ENCODE measurements at places on chromosomes 11 and 22.
A peak's percentile ranks its signal among the peaks of the same experiment; 100 is the strongest.

DNA sequence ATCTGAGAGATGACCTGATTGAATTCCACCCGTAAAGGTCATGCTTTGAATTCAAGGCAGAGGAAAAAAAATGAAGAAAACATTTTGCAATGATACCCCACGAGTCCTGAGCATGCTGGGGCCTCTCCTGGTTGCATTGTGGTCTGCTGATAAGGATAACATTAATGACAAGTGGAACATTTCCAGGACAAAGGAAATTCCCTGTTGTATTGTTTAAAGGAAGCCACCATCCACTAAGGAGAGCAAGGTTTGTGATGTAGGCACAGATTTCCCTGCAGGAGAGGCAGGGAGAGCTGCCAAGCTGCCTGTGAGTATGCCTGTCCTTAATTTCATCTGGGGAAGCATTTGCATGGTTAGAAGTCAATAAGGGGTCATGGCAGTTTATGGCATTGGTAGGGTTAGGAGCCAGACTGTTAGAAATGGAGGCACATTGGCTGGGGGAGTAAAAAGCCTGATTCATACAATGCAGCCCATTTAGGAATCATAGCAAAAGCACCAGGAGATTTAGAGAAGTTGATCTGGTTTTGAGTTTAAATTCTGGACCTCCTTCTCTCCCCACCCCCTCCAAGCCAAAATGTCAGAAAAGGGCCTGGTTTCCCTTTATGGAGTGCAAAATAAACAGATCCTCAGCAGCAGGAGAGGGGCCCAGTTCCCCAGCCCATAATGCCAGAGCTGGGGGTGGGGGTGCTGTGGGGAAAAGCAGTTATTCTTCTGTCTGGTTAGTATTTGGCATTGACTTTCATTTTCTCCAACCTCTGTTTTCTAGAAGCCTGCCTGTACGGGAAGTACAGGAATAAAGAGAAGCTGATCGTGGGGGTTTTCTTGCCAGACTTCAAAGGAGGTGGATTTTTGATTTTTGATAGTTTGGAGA, 22.1 kb downstream of the FLI1 start:
- no peak for DNase-seq

DNA sequence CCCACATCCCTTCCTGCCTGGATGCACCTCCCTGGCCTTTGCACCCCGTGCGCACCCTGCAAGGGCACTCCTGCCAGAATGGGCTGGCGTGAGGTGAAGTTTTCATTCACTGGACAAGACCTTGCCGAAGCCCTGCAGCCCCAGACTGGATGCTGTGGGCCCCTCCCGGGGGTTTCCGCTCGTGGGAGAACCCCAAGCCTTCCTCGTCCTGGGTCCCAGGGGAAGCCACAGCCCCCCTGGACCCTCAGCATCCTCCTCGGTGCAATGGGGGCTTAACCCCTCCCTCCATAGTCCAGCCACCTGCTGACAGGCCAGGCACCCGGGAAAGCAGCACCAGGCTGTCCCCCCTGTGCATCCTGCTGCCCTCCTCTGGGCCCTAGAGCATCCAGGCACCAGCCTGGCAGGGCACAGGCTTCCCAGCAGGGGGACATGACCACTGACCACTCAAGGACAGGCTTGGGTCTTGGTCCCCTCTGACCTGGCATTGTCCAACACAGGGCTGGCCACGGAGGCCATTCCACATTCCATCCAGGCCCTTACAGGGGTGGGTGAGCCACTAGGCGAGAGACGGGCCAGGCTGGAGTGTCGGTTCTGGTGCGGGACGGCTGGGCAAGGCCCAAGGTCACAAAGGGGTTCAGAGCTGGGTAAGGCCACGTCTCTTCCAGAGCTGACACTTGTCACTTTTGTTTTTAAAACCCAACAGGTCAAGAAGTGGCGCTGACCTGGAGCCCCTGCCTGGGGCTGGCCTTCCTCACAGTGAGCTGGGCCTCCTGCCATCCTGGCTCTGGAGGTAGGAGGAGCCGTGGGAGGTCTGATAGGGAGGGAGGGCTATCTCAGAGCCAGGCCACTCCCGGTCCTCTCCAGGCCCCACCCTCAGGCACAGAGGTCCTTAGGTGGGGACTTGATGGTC, 41.5 kb upstream of the PPARA start:
- no peak for DNase-seq

GRCh38 chr11:108592591-108593213, 866 bp downstream of the EXPH5 start:
- DNase-seq, result peak; percentile 20

DNA sequence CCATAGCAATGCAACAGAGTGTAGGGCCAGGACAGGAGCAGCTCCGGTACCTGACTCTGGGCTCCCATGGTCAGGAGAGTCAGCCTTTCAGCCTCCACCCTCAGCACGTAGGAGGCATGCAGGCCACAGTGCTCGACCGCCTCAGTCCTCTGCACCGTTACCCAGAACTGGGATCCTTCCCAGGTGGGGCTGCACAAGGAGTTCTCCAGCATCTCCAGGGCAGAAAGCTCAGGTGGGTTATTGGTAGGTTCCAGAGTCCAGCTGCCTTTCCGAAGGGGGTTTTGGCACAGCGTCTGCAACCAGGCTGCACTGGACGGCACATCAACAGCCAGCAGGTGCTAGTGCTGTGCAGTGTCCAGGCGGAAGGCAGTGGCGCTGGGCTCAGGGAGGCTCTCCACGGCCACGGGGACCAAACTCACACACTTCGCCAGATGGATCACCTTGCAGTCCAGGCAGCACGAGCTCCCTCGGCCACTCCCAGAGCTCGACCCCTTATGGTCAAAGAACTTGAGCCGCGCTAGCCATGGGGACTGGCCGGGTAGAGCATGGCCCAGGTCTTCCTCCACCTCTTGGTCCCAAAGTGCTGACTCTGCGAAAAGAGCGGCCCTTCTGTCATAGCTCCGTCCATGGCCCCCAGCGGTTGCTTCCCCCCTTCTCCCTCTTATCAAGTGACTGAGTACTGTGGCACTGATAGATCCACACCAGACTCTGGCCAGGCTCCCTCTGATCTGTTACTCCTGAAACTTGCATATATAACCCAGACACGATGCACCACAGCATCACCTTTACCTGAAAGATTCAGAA, 6.9 kb upstream of the PHOX2A start:
- no peak for DNase-seq

GRCh38 chr11:63882555-63883242, 34.3 kb downstream of the RCOR2 start:
- no peak for DNase-seq

DNA sequence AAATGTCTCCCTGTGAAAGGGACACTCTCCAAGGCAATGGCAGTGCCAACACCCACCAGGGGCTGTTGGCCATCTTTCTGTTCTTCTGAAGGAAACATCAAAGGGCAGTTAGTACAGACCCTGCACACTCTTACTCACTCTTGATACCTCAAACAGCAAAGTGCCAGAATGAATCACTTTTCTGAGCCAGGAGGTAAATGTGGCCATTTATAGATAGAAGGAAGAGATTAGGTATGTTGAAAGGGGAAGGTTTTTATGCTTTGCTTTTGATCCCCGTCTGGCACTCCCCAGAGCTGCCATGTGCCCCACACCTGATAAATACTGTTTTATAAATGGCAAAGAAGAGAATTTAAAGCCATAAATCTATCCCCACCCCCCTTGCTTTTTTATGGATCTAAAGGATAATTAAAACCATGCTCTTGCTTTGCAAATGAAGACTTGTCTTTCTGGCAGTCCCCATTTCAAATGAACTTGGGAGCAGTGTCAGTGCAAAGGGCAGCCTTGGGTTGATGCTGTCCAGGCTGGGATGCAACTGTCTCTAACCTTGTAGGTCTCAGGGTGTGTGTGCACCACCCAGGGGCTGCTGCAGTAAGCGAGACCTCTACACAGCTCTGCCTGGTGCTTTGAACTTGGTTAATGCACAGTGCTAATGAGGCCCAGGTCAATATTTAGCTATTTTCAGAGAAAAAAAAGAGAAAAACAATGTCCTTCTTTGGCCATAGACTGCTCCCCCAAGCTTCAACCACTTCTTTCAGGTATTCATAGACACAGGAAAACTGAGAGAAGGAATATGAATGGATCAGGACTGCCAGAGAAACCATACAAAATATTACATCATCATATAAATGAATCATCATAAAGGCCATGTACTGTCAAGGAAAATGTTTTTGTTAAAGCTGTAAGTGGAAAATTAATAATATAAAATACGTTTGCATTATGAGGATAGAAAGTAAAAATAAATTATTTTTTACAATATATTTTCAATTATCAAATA, 207.5 kb downstream of the ETS1 start:
- peak; percentile 20 for DNase-seq

- no peak for DNase-seq
These were observed 31.7 kb upstream of the SHISAL1 start for GRCh38 chr22:44344407-44344806.

- no peak for DNase-seq
These were observed 37.1 kb downstream of the BCR start for GRCh38 chr22:23217171-23218052.

GRCh38 chr11:114559425-114560310, at the start of gene NXPE1:
Gene NXPE1 (minus strand): TSS chr11:114559881. CDS start chr11:114551201, 8,680 bp downstream.
- no peak for DNase-seq

- DNase-seq, result no peak
These were observed 36.2 kb upstream of the PAK1 start for GRCh38 chr11:77510095-77510494.

DNA sequence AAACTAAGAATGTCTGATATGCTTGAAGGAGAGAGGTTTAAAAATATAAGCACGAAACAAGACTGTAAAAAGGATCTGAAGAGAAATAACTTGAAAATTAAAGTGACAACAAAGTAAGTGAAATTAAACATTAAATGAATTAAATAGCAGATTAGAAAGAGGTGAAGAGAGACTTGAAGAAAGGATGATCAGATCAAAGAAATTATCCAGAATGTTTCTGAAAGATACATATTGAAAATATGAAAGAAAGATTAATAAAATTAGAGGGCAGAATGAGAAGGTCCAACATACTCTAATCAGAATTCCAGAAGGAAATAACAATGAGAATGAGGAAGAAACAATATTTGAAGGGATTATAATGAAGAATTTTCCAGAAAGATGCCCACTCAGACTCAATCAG, 151.1 kb downstream of the FAM76B start:
- DNase-seq, result no peak

DNA sequence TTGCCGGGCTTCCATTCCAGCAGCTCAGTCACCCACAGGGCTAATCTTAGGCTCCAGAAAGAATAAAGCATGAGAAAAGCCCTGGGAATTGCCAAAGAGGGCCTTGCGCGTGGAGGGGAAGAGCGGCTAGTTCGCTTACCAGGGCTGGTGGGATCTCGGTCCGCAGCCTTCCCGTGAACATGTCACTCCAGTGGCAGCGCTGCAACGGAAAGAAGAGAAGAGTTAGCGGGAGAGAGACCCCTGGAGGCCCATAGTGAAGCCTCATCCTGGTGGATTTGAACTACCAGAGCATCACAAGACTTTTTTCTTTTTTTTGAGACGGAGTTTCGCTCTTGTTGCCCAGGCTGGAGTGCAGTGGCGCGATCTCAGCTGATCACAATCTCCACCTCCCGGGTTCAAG, 18.0 kb downstream of the RANGAP1 start:
- no peak for DNase-seq

- no peak for DNase-seq
These were observed 2.0 kb downstream of the OR52W1 start for GRCh38 chr11:6200975-6201374.

- no peak for DNase-seq
These were observed 113.7 kb downstream of the PTPRJ start for GRCh38 chr11:48093795-48094642.

DNA sequence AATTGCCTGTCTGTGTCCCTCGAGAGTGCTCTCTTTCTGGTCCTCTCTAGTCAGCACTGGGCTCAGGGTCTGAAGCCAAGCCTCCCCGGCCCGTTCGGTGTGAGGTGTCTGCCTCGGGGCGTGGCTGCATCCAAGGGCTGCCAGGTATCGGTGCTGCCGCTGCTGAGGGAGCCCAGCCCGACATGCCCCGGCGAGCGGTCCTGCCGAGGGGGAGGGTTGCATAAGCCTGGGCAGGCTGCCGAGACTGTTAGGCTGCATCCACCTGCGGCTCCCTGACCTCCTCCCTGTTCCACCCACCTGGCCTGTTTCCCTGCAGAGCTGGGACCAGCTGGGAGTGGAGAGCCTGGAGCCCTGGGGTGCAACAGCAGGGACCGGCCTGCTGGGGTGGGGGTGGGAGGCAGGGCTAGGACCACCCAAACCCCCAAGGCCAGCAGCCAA, 6.3 kb downstream of the OVOL1 start:
- DNase-seq, result no peak

- no peak for DNase-seq
These were observed 826 bp upstream of the EEF1G start for GRCh38 chr11:62574363-62575071.

- no peak for DNase-seq
These were observed 490.4 kb downstream of the INSC start for GRCh38 chr11:15605094-15605493.

DNA sequence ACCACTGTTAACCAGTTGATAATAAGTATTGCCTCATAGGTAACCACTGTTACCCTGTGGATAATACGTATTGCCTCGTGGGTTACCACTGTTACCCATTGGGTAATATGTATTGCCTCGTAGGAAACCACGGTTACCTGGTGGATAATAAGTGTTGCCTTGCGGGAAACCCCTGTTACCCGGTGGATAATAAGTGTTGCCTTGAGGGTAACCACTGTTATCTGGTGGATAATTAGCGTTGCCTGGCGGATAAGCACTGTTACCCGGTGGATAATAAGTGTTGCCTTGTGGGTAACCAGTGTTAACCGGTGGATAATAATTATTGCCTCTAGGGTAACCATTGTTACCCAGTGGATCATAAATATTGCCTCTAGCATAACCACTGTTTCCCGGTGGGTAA, 27.3 kb upstream of the NXPE4 start:
- no peak for DNase-seq

DNA sequence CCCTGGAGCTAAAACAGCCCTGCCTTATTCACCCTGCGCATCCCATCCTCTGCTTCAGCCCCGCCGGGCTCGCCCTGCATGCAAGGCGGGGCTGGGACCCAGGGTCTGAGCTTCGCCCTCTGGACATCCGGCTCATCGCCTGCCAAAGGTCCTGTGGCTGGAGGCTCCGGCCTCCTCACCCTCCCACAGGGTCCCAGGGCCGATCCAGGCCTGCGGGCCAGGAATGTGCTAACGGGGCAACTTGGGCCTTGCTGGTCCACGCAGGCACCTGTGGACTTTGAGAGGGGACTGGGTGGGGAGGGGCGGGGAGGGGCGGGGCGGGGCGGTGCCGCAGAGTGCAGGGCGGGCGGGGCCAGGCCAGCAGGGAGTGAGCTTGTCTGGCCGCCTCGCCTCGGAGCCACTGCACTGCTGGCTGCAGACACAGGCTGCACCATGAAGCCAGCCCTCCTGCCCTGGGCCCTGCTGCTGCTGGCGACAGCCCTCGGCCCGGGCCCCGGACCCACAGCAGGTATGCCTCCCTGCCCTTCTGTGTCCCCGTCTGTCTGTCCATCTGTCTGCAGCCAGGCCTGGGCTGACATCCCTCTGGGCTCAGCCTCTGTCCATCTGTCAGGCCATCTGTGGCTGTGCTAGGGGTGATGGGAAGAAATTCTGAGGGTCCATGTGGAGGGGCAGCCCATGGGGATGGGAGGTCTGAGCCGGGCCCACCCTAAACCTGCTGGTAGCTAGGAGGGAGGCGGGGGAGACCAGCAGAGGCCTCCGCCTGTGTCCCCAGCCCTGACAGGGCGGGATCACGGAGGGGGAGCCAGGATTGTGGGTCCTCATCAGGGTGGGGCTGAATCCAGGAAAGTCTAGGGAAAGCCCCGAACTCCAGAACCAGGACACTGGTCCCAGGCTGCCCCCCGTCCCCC, at the start of gene SUSD2:
Gene SUSD2, plus strand, starts transcription at position 400 of the 908 bp plus-strand sequence. Its CDS starts 33 bp downstream, at position 433.
- no peak for DNase-seq

Data from activated T-cell treated with anti-CD3 and anti-CD28 coated beads for 24 hours (primary cell).